ENCODE measurements at places on chromosomes 5 and 9.

- no peak for DNase-seq
Measured at GRCh38 chr9:4581861-4582565, 80.1 kb upstream of the PLPP6 start.

DNA sequence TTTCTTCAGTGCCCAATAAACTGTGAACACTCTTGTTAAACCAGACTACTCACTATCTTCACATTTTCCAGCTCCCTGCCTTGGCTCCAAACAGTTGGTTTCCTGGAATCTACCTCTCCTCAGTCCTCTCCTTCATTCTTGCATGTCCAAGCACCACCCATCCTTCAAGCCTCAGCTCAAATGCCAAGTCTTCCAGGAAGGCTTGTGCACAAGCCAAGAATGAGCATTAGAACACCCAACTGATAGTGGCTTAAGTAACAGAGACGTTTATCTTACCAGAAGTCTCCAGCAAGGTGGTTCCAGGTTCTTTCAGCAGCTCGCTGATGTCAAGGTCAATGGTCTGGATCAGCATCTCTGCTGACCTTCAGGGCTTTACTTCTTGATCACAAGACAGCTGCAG is 60.1 kb downstream of the PTPDC1 start:
- DNase-seq, result no peak

GRCh38 chr5:135877570-135878155 is 18.0 kb downstream of the IL9 start:
- no peak for DNase-seq

- no peak for DNase-seq
Measured at GRCh38 chr5:120684749-120685415, 220.8 kb downstream of the PRR16 start.

GRCh38 chr5:92769978-92770377 is 811.0 kb downstream of the NR2F1-AS1 start:
- no peak for DNase-seq
